ENCODE measurements at places on chromosomes 2 and 18. TPM values are rescaled to one million over a fixed set of nuclear protein-coding genes. Genes with fewer than 3 reads are reported as not detected.
A peak's percentile ranks its signal among the peaks of the same experiment; 100 is the strongest.

- no peak for DNase-seq
- no peaks in the 10 kb centered on the region for H3K27me3 ChIP-seq
- H3K4me1 ChIP-seq = no peaks in the 10 kb centered on the region
These were observed 460.5 kb downstream of the ERBB4 start for GRCh38 chr2:212078103-212078502.

DNA sequence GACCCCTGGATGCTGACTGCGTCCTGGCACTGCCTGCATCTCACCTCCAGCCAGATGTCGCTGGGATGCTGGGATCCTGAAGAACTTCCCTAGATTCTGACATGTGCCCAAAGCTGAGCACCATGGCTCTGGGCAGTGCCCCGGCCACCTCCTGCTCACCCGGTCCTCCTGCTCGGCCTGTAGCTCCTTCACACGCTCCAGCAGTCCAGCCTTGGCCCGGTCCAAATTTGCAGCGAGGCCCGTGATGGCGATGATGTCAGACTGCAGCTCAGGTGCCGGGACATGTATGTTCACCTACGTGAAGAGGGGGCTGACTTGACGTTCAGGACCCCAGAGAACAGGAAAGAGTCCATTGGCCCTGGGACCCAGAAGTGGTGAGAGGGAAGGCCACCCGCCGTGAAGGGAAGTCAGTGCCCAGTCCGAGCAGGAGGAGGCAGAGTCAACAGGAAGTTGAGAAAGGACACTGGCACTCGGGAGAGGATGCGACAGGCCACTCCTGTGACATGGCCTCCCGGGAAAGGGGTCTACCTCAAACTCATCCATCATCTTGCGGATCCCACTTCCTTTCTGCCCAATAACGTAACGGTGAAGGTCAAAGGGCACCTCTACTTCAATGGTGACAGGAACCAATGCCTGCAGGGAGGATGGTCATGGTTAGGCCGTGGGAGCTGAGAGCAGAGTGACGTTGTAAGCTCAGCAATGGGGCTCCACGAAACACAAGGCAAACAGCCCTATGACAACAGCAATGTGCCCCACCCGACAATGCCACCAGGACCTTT, 46.7 kb downstream of the ANO7 start:
- H3K36me3 ChIP-seq = peaks cover 16% of the 10 kb centered on the region
- no peaks in the 10 kb centered on the region for H3K4me1 ChIP-seq
- DNase-seq = no peak
- no peak overlapping the region for H3K27ac ChIP-seq
- H3K4me3 ChIP-seq = no peak overlapping the region
- no peaks in the 10 kb centered on the region for H3K27me3 ChIP-seq

GRCh38 chr2:181552808-181553207, 95.6 kb downstream of the ITGA4 start:
- no peak overlapping the region for H3K4me3 ChIP-seq
- no peaks in the 10 kb centered on the region for H3K36me3 ChIP-seq
- DNase-seq = no peak
- no peak overlapping the region for H3K27ac ChIP-seq
- H3K4me1 ChIP-seq = no peaks in the 10 kb centered on the region
- no peaks in the 10 kb centered on the region for H3K27me3 ChIP-seq

The ANO7 gene
- 0.72 TPM for total RNA-seq

The DES gene
- total RNA-seq = not detected

GRCh38 chr2:42895134-42895790, 102.9 kb upstream of the HAAO start:
- no peak for DNase-seq
- no peaks in the 10 kb centered on the region for H3K27me3 ChIP-seq
- peaks cover 19% of the 10 kb centered on the region for H3K4me1 ChIP-seq
- H3K27ac ChIP-seq = no peak overlapping the region

The SMAD2 gene
- total RNA-seq = 249 TPM

The LIMS2 gene
- total RNA-seq = 10.3 TPM

The CFC1 gene
- not detected for total RNA-seq

The RAX gene
- total RNA-seq = not detected

DNA sequence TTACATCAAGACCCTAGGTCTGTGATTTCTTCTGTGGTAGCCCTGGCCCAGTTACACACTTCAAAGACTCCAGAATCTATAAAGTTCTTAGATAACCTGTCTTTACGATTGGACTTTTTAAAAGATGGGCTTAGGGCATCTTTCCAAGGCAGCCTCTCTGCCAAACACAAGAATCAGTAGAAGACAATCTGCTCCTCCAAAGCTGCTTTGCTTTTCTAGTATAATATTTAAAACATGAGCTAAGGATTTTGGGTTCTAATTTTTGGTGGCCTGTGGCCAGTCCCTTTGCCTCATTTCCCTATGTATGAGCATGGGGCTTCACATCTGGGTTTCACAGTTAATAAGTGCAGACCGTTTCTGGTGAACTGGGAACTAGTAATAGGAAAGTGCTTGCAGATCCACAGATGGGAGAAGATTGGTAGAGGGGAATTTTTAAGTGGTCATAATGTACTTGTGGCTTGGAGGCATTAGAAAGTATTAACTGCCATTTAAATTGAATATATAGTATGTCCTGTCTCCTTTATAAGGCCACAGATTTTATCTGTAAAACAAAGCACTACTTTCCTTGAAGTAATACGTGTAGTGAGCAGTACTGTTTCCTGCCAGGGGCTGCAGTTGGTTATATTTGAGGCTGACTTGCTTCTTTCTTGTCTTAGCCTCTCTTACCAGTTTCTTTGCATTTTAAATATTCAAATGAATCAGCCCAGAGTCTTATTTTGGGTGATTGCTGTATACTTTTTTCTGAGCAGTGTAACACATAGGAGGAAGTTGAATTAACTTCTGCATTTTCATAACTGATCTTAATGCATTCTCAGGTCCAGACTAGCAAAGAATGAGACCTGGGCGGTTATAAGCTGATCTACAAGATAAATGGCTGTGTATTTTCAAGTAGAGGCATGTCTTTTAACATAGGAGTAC, 1.5 kb downstream of the ARPC2 start:
- peaks cover 61% of the 10 kb centered on the region for H3K4me1 ChIP-seq
- peaks cover 16% of the 10 kb centered on the region for H3K36me3 ChIP-seq
- peak overlapping the region; percentile 99 for H3K27ac ChIP-seq
- H3K4me3 ChIP-seq = peak overlapping the region; percentile 89
- H3K27me3 ChIP-seq = no peaks in the 10 kb centered on the region

GRCh38 chr18:2656237-2656980, 883 bp downstream of the SMCHD1 start:
- H3K36me3 ChIP-seq = peaks cover 22% of the 10 kb centered on the region
- no peaks in the 10 kb centered on the region for H3K27me3 ChIP-seq

The LIMS4 gene
- total RNA-seq = 1.1 TPM

GRCh38 chr2:65554765-65555591, 122.6 kb upstream of the SPRED2 start:
- no peak overlapping the region for H3K4me3 ChIP-seq
- no peak overlapping the region for H3K27ac ChIP-seq
- H3K36me3 ChIP-seq = no peaks in the 10 kb centered on the region
- DNase-seq = peak; percentile 37
- peaks cover 19% of the 10 kb centered on the region for H3K4me1 ChIP-seq

DNA sequence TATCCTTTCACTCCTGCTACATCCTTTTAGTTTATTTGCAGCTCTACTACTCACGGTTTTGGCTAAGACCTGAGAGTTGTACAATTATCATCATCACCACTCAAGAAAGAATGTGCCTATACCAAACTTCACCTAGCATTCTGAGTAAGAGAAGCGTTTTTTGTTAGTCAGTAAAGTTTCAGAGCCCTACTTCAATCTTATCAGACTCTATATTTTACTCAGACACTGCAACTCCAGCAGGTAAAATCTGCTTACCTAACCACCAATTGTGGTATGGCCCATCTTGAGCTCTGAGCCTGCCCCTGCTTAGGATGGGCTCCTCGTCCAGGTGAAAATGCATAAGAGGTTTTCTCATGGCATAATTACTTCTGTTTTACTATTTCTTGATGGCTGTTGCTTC, 37.1 kb downstream of the ICOS start:
- H3K27me3 ChIP-seq = peaks cover 17% of the 10 kb centered on the region
- H3K36me3 ChIP-seq = peaks cover 3% of the 10 kb centered on the region
- peaks cover 51% of the 10 kb centered on the region for H3K4me1 ChIP-seq
- no peak for DNase-seq
- H3K27ac ChIP-seq = peak overlapping the region; percentile 82
- peak overlapping the region; percentile 72 for H3K4me3 ChIP-seq

DNA sequence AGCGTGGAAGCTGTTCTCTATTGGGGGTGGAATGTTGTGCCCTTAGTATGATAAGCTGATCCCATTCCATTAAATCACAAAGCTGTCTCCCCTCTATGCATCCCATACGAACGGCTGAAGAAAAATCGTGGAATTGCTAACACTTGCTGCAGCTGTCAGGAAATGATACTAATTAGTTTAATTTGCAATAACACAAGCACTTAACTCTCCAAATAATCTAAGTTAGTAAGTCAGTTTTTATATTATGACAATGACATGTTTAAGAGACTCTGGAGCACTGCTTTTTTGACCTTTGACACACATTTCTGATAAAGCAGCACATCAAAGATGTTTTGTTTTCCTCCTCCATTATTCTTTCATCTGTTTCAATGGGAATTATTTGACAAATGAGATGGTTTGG, 123.7 kb upstream of the SATB2 start:
- no peak overlapping the region for H3K4me3 ChIP-seq
- no peaks in the 10 kb centered on the region for H3K4me1 ChIP-seq
- H3K36me3 ChIP-seq = no peaks in the 10 kb centered on the region
- no peak overlapping the region for H3K27ac ChIP-seq

DNA sequence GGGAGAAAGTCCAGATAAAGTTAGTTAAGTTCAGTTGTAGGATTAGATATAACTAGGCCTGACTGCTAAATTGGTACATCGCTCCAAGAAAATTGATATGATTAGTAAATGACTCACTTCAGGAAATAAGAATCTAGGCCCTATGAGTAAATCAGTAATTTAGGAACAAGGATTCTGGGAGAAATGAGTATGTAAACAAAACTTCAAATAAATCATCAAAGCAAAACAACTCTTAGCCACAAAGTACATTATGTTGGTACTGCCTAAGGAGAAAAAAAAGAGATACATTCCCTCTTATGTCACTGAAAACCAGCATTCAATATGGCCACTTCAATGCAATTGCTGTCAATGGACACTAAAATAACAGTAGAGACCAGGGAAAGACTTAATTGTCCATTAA, 529.1 kb downstream of the ZNF804A start:
- no peak for DNase-seq
- H3K4me1 ChIP-seq = no peaks in the 10 kb centered on the region
- no peak overlapping the region for H3K27ac ChIP-seq
- no peaks in the 10 kb centered on the region for H3K27me3 ChIP-seq
- H3K4me3 ChIP-seq = no peak overlapping the region

All from activated T-cell treated with anti-CD3 and anti-CD28 coated beads, Interleukin-2, amount 50 U/mL, for 72 hours (primary cell).